ENCODE measurements at places on chromosomes 16 and 17.

GRCh38 chr17:70987867-70988340, 818.6 kb downstream of the KCNJ2 start:
- no peak for DNase-seq

DNA sequence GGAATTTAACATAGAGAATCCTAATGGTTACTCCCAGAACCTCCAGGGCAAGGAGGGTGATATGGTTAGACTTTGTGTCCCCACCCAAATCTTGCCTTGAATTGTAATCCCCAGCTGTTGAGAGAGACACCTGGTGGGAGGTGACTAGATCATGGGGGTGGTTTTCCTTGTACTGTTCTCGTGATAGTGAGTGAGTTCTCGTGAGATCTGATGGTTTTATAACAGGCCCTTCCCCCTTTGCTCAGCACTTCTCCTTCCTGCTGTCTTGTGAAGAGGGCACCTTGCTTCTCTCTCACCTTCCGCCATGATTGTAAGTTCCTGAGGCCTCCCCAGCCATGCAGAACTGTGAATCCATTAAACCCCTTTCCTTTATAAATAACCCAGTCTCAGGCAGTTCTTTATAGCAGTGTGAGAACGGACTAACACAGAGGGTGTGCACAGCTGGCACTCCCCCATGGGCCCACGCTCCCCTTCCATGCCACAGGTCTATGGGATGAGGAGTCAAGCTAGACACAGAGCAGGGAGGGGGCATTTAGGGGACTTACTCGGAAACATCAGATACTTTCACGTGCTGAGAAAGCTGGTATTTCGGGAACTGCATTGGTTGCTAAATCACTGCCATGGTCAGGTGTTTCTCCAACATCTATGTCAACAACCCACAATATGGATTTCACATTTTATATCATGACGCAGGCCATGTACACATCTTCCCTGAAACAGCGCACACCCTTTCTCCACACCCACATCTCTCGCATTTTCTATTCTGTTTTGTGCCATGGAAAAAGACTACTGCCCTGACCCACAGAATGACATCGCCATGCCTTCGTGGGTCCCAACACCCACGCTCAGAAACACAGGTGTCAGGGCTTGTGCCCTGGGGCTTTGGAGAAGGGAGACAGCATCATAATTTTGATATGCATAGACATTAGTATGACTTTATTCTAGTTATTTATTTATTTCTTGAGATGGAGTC, 199.1 kb upstream of the GSE1 start:
- DNase-seq: no peak

DNA sequence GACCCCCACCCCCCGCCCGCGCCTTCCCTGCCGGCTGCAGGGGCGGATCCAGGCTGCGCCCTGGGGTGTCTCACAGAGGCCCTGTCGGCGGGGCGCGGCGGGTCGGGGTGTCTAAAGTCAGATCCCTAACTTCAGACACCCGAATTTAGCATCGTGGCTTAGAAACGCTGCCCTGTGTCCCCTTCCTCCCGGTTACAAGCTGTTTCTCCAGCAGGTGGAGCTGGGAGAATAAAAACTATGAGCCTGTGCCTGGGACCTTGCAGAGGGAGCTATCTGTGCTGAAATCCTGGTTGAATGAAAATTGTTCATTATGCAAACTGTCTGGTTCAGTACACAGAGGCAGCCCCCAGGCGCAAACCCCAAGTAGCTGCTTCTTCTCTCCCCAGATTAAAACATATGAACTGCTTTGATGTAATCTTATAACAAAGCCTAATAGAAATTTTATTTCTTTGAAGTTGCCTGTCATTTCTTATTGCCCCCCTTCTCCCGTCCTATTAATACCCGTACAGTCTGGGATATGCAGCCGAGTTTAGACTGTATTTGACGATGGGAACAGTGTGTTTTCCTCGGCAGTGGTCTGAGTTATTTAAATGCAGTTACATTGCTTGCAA, 79.0 kb downstream of the RPA1 start:
- DNase-seq: peak; percentile 78

DNA sequence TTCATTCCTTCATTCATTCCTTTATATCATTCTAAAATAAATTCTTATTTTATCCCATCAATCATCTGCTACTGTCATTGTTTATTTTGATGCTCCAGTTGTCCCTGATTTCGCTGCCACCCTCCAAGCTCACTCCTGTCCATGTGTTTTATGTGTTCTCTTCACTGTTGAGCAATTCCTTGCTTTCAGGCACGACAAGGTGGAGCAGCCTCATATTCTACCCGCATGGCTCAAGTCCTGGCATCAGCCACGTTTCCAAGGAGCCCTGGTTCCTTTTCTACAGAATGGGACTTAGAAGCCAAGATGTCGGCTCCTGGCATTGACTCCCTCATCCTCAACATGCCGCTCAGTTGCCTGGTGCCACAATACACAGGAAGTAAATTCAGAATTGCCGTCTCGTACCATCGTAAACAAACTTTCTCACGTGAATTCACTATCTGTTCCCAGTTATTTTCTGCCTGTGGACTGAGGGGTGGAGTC, 139.0 kb downstream of the RPTOR start:
- DNase-seq: no peak

DNA sequence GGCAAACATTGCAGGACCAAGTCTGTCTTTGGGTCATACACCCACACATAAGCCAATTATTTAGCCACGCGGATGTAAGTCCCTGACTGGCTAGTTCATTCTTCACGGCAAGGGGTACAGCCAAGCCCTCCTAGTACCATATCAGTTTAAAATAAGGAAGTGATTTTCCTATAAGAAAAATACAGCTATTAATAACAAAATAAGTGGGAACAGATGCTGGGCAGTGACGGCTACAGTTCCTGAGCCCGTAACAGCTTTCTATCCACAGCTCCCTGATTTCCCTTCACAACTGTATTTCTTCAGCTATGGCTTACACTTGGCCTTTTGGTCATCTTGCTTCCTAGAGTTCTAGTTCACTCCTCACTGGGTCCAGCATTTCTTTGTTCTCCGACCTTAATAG, 542.4 kb upstream of the C16orf82 start:
- no peak for DNase-seq

- peak; percentile 67 for DNase-seq
These were observed 108.4 kb downstream of the OR1D5 start for GRCh38 chr17:2954898-2955445.

- DNase-seq: no peak
These were observed 88.0 kb downstream of the CMIP start for GRCh38 chr16:81532491-81533174.

DNA sequence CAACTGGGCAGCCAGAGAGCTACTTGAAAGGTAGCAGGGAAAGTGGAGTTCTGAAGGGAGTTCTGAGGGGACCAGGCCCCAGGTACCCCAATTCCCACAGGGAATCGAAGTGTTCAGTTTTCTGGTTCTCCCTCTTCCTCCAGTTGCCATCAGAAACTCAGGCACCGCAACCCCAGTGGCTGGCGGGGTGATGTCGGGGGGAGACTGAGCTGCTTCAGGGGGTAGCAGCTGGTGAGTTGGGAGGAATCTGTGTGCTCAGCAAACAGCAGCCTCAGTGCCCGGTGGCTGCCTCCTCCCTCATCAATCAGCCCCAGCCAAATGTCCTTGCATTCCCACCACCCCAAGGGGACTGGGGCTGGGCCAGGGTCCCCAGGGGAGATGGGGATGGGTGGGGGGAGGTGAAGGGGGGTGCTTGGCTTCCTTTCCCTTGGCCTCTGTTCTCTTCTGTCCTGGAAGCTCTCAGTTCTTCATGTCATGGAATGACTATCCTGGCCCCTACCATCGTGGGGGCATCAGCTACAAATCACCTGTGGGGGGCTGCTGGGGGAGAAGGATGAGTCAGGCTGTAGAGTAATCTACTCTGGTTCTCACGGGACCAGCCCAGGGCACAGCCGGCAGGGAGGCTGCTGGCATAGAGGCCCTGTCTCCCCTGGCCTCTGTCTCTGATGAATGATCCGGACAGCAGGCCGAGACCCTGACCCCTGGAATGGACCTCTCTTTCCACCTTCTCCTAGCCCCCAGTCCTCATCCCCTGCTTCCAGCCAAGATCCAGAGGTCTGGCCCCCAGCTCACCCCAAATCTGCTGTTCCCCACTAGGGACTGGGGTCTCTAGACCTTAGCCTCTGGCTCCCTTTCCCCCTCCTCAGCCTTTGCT, 2.6 kb upstream of the DNAH2 start:
- DNase-seq: no peak
